Fibroblast of lung (primary cell): ENCODE measurements at places on chromosomes 11 and 22.

DNA sequence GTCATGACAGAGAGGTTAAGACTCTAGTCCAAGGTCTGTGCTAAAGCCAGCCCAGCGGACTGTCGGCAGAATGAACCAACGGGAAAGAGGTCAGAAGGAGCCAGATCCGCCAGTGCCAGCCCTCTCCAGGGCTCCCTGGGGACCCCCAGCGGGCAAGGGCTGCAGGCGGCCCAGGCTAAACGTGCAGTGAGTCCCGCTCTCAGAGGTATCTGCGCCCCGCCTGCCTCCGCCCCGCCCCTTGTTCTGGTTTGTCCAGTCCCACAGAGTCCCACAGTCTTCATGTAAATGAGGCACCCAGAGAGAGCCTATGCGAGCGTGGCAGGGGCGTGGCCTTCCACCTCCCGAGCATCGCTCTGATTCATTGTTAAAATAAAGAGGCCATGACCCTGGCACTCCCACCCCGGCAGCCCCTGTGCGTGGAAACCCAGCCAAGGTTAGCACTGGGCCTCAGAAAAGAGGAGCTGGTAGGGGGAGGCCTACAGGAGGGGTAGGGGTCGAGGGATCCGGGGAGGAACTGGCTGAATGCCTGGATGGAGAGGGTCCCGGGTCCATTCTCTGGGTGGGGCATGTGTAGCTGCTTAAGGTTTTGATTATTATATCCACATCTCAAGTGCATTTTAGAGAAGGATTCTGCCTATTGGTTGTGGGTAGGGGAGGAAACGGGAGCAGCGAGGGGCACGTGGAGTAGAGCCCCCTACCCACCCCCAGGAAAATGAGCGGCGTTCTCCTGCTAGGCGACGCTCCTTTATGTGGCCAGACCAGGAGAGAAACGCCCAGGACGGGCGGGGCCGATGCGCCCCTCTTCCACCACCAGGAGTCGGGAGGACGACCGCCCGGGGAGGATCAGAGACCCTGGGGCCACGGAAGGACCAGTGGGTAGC, at the start of gene TRIOBP:
Gene TRIOBP (plus strand): TSS at position 392 of the 881 bp plus-strand sequence. CDS start 4,318 bp downstream, outside the sequence.
- peak; percentile 91 for DNase-seq

GRCh38 chr11:128512474-128512996, 74.8 kb downstream of the ETS1 start:
- DNase-seq = no peak

GRCh38 chr11:46952553-46952952, 16.0 kb downstream of the CSTPP1 start:
- DNase-seq = no peak

- DNase-seq = peak; percentile 91
These were observed 9.4 kb downstream of the TRIM6 start for GRCh38 chr11:5605849-5606248.

DNA sequence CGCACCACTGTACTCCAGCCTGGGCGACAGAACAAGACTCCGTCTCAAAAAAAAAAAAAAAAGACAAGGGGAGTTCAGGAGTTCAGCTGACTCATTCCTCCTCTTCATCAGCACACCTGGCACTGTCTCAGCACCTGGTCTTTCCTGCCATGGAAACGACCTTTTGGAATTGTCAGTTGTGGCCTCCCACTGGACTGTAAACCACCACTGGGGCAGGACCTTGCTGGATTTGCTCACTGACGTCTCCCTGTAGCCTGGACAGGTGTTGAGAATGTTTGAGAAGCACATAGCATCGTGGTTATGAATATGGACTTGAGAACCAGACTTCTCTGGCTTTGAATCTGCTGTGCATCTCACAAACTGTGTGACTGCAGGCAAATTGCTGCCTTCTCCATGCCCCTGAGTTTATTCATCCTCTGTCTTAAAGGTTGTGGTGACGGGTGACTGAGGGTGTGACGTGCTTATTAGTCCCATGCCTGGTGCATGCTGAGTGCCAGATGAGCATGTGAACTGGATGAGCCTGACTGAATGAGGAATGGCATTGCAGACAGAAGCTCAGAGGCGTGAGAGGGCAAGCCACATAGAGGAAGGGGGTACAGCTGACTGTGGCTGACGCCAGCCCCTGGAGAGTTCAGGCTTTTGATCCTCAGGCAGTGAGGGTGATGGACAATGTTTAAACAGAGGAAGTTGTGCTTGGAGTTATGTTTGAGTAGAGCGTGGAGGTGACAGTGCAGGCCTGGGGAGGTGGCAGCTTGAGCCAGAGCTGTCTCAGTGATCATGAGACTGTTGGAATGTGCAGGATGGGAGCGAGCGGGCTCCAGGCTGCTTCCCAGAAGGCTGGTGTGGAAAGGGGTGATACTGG, 12.7 kb downstream of the TOM1 start:
- DNase-seq = peak; percentile 46

GRCh38 chr22:32389685-32390084, 22.4 kb downstream of the RTCB start:
- peak; percentile 16 for DNase-seq

- no peak for DNase-seq
These were observed 592 bp downstream of the EEF1G start for GRCh38 chr11:62573006-62573591.

- no peak for DNase-seq
These were observed 94.5 kb downstream of the PHF21A start for GRCh38 chr11:46026606-46027293.

DNA sequence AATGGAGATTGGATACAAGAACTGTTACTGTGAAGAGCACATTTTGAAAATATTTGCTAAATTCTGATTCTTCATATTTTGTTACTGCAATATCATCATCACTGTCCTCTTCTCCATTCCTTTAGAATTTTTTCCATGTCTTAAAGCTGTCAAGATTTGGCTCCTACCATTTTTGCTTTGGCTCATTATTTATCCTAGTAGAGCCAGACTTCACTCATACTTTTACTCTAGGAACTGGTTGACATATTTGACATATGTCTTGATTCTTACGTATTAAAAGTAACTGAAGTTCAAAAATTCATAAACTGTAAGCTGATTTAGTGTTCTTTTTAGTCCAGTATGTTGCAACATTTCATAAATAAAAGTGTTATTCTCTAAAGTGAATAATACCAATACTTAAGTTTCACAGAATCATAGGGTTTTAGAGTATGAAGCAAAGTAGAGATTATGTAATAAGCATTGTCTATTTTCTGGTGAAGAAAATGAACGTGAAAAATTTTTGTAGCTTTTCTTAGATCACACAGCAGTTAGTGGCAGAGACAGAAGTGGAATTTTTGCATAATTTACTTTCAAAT, 225.6 kb downstream of the TMEM135 start:
- no peak for DNase-seq

GRCh38 chr11:103013421-103013820, 57.9 kb upstream of the MMP13 start:
- peak; percentile 48 for DNase-seq

GRCh38 chr11:10932976-10933375, 75.1 kb upstream of the ZBED5 start:
- no peak for DNase-seq

DNA sequence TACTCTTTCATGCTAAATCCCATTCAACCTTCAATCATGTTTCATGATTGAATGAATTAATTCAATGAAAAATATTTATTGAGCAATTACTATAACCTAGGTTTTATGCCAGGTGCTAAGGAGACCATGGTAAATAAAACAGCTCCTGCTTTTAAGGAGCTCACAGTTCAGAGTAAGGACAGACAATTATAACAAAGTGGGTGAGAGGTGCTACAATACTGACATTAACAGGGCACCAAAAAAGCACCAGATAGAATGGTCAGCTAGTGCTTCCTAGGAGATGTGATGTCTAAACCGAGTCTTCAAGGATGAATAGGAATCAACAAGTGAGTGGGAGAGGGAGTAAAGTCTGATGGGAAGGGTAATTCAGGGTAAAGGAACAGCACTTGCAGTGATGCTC, 366.7 kb downstream of the SOX6 start:
- no peak for DNase-seq

DNA sequence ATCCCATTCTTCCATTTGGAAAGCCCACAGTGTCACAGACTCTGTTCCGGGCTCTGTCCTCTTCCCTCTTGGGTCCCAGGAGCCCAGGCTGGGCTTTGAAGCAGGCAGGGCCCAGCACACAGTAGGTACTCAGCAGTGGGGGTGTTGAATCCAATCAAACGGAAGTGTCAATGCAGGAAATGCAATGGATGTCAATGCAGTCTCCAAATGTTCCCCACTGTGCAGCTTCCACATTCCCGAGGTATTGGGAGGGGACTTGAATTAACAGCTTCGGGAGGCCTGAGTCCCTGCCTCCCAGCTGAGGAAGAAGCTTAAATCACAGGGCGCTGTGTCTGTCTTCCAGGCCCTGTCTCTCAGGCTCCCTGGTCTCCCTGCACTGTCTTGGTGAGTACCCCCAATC, 21.8 kb upstream of the SMIM35 start:
- DNase-seq = no peak

DNA sequence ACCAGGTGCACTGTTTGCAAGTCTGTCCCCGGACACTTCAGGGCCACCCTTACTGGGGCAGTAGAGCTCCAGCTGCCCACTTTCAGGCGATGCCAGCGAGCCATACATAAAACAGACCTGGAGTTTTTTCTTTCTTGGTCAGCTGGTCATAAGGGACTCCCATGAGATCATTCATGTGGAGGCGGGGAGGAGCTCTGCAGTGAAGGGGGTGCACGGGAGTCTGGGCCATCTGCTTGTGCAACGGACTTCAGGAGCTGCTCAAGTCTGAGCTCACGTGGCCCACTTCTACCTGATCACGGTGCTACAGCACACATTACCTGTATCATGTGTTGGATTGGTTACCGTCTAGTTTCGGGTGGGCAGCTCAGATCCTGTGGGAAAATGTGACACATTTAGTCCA, 9.2 kb upstream of the MRGPRF start:
- no peak for DNase-seq

GRCh38 chr11:28343304-28344233, 235.4 kb downstream of the METTL15 start:
- DNase-seq = peak; percentile 91

- DNase-seq = no peak
These were observed 329.7 kb downstream of the CTTN start for GRCh38 chr11:70727899-70728620.

- no peak for DNase-seq
These were observed 104.0 kb upstream of the IGLL5 start for GRCh38 chr22:22783575-22783974.

- no peak for DNase-seq
These were observed 393.8 kb upstream of the SYN3 start for GRCh38 chr22:33451866-33452469.

- peak; percentile 85 for DNase-seq
These were observed 7.4 kb downstream of the ATL3 start for GRCh38 chr11:63663809-63664208.

DNA sequence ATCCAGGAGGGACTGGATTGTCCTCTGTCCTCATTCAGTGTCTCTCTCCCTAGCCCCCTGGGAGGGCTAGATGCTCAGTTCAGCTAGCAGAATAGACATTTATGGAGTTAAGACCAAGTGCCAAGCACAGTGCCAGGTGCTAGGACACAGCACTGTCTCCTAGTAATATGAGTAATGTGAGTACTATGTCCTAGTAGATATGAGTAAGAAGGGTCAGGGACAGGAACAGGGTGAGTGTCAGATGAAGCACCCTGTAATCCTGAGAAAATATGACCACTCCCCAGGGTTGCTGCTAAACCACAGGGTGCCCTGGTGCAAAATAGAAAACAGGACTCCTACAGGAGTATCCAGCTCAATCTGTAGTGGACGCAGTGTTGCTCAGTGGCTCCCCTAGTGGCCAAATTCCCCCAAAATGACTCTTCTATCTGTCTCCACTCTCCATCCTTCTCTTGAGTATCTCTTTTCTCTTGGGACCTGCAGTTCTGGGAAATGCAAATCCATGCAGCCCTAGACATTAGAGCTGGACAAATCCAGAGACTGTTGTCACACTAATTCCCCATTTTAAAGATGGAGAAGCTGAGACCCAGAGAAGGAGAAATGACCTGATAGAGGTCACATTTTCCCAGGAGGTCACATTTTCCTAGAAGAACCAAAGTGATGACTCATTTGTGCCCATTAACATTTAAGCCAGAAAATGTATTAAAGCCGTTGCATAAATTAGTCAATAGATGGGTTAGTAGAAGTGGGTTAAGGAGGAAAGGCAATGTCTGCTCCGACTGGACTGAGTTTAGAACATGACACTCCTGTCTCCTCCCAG, 214.3 kb downstream of the NXPE2 start:
- DNase-seq = no peak

- peak; percentile 58 for DNase-seq
These were observed 4.4 kb upstream of the FOXRED2 start for GRCh38 chr22:36510966-36511881.

- DNase-seq = no peak
These were observed 40.2 kb upstream of the CELSR1 start for GRCh38 chr22:46577368-46578249.

DNA sequence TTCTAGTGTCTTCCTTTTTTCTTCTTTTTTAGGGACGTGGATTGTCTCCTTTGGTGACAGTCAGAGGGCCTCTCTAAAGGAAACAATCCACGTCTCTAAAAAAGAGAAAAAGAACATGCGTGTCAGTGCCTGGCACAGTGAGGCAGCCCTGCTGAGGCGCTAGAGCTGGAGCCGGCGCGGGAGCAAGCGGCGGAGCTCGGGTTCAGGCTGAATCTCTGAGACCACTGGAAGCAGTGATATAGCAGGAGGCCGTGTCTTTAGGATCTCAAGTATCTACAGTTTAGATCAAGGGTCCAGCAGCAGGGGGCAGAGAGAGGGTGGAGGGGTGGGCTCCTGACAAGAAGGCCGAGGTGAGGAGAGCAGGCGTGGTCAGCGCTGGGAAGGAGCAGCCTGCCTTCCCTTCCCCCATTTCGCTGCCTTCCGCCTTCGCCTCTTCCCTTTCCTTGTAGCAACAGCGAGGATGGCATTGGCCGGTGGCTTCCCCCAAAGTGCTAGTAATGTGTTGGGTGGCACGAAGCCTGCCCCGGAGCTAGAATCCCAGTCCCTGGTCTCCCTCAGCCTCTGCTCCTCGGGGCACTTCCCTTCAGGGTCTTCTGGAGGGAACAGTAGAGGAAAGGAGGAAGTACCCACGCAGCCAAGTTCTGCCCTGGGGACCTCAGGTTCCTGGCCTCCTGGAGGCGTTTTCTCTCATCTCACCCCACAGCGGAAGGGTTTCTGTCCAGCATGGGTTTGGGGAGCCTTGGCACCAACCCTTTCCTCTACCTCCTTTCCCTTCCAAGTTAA, 28.2 kb upstream of the RAB1B start:
- DNase-seq = no peak

DNA sequence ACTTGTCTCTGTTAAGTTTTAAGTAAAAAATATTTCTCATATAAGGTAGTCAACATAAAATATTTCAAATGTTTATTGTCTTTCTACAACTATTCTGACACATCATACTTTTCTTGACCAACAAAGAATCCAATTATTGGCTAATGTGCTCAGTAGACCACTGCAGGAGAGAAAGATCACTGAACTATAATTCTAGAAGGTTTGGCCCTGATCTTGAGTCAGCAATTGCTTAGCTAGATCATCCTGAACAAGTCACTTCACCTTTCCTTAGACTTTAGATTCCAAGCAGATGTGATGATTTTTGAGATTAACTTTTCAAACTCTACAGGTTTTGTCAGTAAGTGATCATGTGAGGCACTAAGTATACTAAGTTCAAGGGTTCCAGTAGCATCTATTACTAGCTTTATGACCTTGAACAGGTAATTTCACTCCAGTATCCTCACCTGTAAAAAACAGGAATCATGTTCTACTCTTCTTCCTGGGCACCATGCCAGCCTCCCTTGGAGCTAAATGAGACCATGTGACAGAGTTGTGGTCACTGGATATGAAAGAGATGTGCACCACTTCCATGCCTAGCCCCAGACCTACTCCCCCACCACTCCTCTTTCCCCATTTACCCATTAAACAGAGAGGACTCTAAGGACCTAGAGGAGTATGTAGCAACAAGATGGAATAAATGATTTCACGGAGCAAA, 17.3 kb downstream of the PGM2L1 start:
- DNase-seq = no peak

GRCh38 chr22:21939461-21939913, 13.2 kb downstream of the PPM1F start:
- no peak for DNase-seq
